ENCODE measurements at places on chromosomes 13 and 19.

- no peak for DNase-seq
Observed at GRCh38 chr13:63843766-63844699, 2428.4 kb upstream of the PCDH20 start.

DNA sequence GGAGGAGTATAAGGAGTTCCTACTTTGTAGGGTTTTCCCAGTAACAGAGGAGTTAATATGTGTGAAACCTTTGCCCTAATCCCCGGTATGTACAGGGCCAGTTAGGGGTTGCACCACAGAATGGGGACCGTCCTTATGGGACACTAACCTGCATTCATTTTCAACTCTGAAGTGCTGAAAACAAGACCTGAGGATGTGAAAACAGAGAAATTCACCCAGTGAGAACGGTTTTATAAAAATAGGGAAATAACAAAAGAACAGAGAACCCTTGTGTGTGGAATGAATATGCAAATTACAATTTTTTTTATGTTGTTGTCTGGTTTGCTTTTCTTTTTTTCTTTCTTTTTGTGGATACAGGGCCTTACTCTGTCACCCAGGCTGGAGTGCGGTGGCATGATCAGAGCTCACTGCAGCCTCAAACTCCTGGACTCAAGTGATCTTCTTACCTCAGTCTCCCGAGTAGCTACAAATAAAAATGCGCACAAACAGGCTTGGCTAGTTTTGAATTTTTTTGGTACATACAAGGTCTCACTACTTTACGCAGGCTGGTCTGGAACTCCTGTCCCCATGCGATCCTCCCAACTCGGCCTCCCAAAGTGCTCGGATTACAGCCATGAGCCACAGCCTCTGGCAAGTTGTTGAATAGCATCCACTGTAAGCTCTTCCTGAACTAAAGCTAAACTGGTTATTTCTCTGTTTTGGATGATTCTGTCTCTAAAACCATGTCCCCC lies 10.6 kb downstream of the CLC start:
- no peak for DNase-seq

- no peak for DNase-seq
Observed at GRCh38 chr19:55075371-55075998, at the start of gene EPS8L1. Gene EPS8L1 (plus strand): TSS chr19:55075869. CDS start chr19:55076445, 576 bp downstream.

- DNase-seq, result peak; percentile 4
Observed at GRCh38 chr19:30006207-30006606, 64.2 kb downstream of the URI1 start.

- DNase-seq, result no peak
Observed at GRCh38 chr13:111541752-111542529, 221.5 kb downstream of the TEX29 start.

DNA sequence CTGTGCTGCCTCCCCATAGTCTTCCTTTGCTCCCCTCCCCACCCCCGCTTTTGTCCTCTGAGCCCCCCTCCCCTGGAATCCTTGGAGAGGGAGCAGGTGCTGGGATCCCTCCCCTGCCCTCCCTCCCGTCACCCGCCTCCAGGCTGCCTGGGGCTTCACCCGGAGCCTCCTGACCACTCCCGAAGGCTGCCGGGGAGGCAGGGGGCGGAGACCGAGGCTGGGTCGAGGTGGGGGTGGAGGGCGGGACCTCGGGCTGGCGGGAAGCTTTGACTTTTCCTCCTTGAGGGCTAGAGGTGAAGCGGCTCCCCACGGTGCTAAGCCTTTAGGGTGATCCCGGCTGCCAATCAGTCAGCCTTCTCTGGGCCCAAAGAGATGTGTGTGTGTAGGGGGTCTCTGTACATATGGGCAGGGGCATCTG lies 1.5 kb downstream of the KMT5C start:
- no peak for DNase-seq

- DNase-seq, result no peak
Observed at GRCh38 chr19:13979244-13979615, 26.9 kb downstream of the RFX1 start.

DNA sequence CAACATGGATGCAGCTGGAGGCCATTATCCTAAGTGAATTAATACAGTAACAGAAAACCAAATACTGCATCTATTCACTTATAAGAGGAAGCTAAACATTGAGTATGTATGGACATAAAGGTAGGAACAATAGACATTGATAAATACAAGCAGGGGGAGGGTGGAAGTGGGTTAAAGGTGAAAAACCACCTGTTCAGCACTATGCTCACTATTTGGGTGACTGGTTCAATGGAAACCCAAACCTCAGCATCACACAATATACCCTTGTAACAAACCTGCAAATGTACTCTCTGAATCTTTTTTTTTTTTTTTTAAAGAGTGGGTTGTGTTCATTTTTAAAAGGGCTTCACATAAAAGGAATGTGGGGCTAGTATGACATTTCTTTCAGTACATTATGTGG lies 26.9 kb upstream of the CPB2 start:
- no peak for DNase-seq

DNA sequence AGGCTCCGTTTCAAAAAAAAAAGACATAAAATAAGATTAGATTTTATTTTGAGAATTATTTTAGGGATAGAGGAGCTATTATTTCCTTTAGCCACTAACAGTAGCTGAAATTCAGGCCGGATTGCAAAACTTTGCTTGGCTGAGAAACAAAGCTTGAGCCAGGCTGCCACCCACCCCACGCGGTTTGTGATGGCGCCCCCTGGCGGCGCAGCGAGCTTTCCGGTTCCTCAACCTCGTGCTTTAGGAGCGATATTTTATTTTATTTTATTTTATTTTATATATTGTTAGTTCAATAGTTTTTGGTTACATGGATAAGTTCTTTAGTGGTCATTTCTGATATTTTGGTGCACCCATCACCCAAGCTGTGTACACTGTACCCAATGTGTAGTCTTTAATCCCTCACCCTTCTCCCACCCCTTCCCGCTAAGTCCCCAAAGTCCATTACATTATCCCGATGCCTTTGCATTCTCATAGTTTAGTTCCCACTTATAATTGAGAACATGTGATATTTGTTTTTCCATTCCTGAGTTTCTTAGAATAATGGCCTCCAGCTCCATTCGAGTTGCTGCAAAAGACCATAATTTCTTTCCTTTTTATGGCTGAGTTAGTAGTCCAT lies 19.8 kb upstream of the CEACAM4 start:
- DNase-seq, result no peak

- DNase-seq, result no peak
Observed at GRCh38 chr19:14871619-14872230, 14.2 kb downstream of the OR7A17 start.

GRCh38 chr19:30492586-30493270 lies 120.5 kb downstream of the ZNF536 start:
- no peak for DNase-seq

GRCh38 chr13:68748038-68748437 lies 1359.6 kb upstream of the ATXN8OS start:
- DNase-seq, result no peak

DNA sequence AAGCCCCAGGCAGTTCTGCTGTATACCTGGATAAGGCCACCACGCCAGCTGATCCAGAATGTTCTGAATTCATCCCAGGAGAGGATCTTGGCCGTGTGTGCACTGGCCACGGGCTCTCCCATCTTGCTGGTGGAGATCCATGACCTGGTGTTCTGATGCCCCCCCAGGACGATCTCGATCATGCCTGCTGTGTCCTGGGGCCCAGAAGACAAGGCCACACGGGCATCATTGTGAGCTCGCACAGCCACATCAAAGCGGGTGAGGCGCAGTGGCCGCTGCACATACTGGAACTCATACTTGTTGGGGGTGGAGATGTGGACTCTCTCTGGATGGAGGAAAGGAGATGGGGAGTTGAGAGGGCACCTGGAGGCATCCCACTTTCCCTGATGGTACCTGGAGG lies 40.1 kb downstream of the F2RL3 start:
- DNase-seq, result no peak

- no peak for DNase-seq
Observed at GRCh38 chr13:25778808-25779305, 273.0 kb downstream of the SHISA2 start.

DNA sequence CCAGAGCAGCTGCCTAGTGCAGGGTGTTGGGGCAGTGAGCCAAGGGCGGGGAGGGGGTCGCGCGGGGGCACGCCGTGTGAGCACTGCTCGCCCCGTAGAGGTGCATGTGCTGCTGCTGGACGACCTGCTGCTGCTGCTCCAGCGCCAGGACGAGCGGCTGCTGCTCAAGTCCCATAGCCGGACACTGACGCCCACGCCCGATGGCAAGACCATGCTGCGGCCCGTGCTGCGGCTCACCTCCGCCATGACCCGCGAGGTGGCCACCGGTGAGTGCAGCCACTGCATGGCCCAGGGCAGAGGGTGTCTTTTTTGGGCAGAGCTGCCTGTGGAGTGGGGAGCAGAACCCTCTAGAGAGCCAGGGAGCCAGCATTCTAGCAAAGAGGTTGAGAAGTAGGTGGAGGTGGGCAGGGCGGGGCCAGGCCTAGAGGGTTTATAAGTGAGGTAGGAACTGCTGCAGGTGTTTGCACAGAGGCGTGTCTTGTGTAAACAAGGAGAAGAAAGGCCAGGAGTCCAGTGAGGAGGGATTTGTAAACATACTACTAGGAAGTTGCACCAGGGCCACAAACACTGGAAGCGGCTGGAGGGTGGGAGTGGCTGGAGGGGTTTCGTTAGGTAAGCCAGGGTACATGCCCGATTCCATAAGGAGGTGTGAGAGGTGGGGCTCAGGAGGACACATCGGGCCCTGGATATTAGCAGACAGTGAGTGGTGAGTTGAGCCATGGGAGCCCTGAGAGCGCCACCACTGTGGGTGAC lies 21.3 kb downstream of the ARHGEF1 start:
- no peak for DNase-seq

DNA sequence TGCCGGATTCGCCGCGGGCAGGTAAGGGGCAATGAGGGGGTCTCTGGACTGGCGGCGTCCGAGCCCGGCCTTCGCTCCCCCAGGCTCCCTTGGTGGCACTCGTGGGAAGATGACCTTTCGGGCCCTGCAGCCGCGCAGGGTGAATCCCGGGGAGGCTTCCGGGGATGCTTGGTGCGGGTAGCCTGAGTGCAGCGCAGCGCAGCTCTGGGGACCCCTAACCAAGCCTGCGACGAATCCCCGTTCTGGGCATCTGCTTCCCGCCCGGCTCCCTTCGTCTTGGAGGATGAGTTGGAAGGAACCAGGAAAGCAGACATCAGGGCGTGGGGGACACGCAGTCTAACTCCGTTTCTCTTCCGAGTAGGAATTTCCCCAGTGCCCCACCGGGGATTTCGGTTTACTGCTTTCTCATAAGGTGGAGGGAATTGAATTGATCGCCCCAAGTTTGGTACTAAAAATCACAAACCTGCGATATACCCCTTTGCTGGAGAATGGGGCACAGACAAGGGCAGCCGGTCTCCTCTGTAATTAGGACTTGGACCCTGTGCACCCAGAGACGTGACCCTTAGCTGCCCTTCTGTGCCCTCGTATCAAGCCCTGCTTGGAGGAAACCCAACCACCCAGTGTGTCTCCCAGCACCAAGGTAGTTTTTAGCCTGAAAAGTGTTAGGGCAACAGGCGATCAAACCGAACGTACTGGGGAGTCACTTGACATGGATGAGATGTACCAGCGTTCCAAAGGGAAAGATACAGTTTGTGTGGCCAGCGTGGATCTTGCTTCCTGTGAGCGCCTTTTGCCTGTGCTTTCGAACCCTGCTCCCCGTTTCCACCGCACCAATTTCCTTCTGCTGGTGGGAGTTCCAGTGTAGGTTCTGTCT lies 1.0 kb downstream of the GPC5 start:
- DNase-seq, result no peak

DNA sequence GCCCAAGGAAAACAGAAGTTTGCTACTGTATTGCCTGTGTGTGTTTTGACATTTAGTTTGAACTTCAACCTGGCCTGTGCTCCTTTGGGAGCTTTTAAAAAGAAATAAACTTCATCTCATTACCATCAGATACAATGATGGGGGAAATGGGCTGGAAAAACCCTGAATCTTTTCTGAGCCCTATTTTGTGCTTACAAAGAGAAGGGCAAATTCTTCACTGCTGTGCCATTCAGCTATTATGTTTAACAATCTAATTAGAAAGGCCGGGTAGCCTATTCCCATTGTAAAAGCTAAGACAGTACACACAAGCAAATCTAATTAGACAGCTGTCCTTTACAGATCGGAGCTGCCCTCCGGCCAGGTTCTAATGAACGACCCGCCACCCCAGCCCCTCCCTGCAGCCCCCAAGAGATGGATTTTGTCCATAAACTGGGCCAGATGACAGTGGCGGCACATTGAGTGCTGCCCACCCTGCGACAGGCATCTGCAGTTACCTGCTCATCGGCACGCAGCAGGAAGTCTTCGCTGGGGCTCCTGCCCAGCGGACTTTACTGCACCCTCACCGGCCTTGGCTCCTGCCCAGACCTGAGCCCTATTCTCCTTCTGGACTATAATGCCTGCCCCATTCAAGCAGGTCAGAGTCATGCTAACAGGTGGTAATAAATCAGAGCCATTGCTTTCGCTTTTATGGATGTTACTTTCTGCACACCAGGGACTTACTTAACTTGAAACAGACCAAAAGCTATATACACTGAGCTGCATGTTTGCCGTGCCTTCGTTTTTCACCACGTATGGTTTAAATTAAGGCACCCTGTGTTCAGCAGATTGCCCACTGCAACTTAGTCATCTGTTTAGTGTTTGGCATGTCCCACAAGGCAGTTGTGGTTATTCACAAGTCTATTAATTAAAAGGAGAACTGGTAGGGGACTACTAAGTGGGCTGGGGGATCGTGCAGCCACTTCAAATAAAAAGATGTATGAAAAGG lies 549.6 kb downstream of the FGF9 start:
- DNase-seq, result no peak

- no peak for DNase-seq
Observed at GRCh38 chr19:14699641-14700040, 9.8 kb downstream of the ZNF333 start.

GRCh38 chr19:10424011-10424637 lies 3.8 kb downstream of the PDE4A start:
- peak; percentile 54 for DNase-seq

All from stimulated activated naive CD4-positive, alpha-beta T cell (primary cell).